ENCODE measurements at places on chromosomes 11 and 22. TPM values are rescaled to one million over a fixed set of nuclear protein-coding genes. Genes with fewer than 3 reads are reported as not detected.

- H3K27me3 ChIP-seq = peaks cover 5% of the 10 kb centered on the region
- H3K36me3 ChIP-seq = no peaks in the 10 kb centered on the region
- no peaks in the 10 kb centered on the region for H3K4me1 ChIP-seq
- no peak overlapping the region for H3K27ac ChIP-seq
These were observed 202.9 kb downstream of the FAM76B start for GRCh38 chr11:95586661-95587060.

DNA sequence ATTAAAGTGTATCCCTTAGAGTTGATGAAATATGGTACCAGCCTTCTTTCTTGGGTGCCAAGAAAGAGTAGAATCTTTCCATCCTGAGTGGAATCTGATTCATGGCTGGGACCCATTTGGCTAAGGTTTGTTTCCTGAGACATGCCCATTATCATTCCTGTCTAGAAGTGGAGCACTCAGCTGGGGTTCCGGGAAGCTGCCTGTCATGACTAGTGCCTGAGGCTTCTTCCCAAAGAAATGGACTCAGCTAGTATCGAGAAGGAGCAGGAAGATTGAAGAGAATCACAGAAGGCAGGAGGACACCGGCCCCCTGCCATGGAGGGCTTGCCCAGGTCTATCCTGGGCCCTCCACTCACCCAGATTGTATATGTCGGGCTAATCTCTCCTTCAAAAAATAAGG, 57.6 kb downstream of the KREMEN1 start:
- H3K36me3 ChIP-seq = peaks cover 5% of the 10 kb centered on the region
- no peak overlapping the region for H3K27ac ChIP-seq
- H3K27me3 ChIP-seq = peaks cover 2% of the 10 kb centered on the region
- no peak for DNase-seq
- H3K4me1 ChIP-seq = peaks cover 16% of the 10 kb centered on the region
- H3K4me3 ChIP-seq = no peak overlapping the region

GRCh38 chr11:64778223-64778472, 194 bp downstream of the SF1 start:
- H3K4me1 ChIP-seq = peaks cover 20% of the 10 kb centered on the region
- H3K27me3 ChIP-seq = peaks cover 12% of the 10 kb centered on the region
- H3K36me3 ChIP-seq = no peaks in the 10 kb centered on the region
- no peak overlapping the region for H3K4me3 ChIP-seq
- no peak for DNase-seq

GRCh38 chr11:134921938-134922337, 509.9 kb upstream of the B3GAT1 start:
- no peak for DNase-seq
- H3K27me3 ChIP-seq = no peaks in the 10 kb centered on the region
- no peak overlapping the region for H3K4me3 ChIP-seq
- no peaks in the 10 kb centered on the region for H3K36me3 ChIP-seq
- no peak overlapping the region for H3K27ac ChIP-seq

APOA4 gene
- total RNA-seq = not detected
